Effector memory CD8-positive, alpha-beta T cell (primary cell): ENCODE measurements at places on chromosomes 3 and 15.
A peak's percentile ranks its signal among the peaks of the same experiment; 100 is the strongest.

DNA sequence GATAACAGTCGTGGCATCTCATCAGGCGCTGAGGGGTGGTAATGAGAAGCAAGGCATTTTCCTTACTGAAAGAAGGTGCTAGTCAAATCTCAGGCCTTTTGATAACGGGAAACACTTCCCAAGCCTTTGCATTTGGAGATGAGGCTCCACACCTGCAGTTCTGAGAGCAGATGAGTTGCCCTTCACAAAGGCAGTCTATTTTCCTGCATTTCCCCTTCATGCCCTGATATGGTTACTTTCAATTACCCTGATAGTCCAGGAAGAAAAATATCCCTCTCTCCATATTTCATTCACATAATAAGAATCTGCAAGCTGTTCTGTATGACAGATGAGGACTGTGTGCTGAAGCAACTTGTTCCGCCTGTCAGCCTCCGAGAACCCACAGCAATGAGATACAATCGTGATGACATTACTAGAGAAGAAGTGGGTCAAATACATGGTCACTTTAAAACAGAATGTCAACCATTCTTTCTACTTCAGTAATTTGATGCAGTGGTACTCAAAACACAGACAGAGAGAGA lies 25.0 kb downstream of the FHIT start:
- DNase-seq, result no peak

DNA sequence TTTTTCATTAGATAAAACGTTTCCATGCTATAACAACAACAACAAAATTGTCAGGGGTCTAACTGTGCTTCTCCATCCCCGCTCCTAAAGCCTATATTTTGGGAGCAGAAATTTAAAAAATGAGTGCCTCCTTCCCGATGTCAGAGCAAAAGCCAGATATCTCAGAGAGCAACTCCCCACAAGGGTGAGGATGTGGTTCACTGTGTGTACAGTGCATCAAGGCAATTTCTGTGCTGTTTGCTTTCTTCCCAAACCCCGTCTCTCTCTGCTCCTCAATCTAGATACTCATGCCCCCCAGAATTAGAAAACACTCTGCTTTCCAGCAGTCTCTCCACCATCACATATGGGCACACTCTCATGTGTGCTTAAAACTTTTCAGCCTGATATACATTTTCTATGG lies 76.7 kb upstream of the MBNL1 start:
- no peak for DNase-seq

DNA sequence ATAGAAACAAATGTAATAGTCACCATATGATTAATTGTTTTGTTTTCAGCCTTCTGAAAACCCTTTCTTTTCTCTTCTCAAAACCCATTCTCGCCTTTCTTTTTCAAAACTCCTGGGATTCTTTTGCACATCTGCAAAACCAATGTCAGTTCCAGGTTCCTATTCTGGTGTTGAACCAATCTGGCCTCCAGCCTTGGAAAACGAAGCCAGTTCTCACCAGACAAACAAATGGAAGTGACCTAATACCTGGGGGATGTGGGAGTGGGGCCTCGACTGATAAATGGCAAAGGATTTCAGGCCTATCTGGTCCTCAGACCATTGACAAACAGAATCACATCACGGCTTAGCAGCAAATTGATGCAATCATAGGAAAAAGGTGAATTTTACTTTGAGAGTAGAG lies 73.0 kb downstream of the COL8A1 start:
- DNase-seq, result no peak

DNA sequence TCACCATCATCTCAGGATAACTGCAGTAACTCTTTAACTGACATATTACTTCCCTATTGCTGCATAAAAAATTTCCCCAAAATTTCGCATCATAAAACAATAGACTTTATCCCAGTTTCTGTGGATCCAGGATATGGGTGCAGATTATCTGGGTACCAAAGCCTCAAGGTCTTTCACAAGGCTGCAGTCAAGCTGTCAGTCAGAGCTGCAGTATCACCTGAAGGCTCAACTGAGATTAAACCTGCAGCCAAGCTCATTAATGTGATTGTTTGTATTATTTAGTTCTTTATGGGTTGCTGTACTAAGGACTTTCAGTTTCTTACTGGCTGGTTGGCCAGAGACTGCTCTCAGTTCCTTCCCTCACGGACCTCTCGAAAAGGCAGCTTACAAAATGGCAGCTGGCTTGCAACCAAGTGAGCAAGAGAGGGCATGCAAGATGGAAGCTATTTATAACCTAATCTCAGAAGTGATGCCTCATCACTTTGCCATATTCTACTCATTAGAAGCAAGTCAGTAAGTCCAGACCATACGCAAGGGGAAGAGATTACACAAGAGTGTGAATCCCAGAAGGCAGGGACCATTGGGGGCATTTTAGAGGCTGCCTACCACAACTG lies 54.9 kb downstream of the DCUN1D1 start:
- DNase-seq, result no peak

- DNase-seq, result no peak
Measured at GRCh38 chr3:133330522-133330921, 69.3 kb upstream of the BFSP2 start.

GRCh38 chr3:143847787-143848631 lies at the start of gene SLC9A9:
TSS of gene SLC9A9 (minus strand) at chr3:143848468. CDS start at chr3:143848322, 146 bp downstream.
- DNase-seq, result peak; percentile 24

- DNase-seq, result no peak
Measured at GRCh38 chr3:9247941-9248521, 1.4 kb downstream of the SRGAP3 start.

DNA sequence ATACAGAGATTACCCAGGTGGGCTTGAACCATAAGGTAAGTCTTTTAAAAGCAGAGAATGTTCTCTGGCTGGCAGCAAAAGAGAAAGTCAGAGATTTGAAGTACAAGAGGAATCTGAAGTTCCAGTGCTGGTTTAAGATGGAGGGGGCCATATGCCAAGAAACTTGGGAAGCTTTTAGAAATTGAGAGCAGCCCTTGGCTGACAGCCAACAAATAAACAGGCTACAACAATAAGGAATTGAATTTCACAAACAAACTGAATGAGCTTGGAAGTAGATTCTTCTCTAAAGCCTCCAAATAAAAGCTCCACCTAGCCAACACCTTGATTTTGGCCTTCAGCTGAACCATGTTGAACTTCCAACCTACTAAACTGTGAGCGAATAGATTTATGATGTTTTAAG lies 85.7 kb downstream of the TRIM42 start:
- no peak for DNase-seq

GRCh38 chr3:120682095-120682681 lies at the start of gene HGD:
TSS of gene HGD (minus strand) at chr3:120682239. CDS start at chr3:120682111, 128 bp downstream.
- DNase-seq, result no peak

GRCh38 chr3:186070996-186071395 lies 37.9 kb downstream of the ETV5 start:
- DNase-seq, result no peak

DNA sequence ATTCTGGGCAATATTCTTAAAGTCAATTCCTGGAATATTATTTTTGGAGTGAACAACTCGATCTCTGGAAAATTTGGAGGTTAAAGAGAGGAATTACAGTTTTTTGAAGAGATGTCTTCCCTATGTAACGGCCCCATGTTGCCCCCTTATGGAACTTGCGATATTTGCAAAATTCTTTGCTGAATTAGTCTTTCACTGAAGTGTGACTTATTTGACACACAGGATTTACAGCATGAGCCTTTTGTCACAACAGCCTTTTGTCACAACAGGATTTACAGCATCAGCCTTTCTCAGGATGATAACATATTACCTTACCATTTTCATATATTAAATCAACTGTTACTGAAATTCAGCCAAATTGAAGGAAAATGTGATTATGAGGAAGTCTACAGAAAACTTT lies 37.8 kb upstream of the SPTSSB start:
- DNase-seq, result peak; percentile 49

- no peak for DNase-seq
Measured at GRCh38 chr3:159894386-159894785, 94.2 kb upstream of the IL12A start.

GRCh38 chr3:9347887-9348286 lies 15.0 kb upstream of the THUMPD3 start:
- no peak for DNase-seq
